GOT3 (cell line): ENCODE measurements at places on chromosomes 3 and 15.

DNA sequence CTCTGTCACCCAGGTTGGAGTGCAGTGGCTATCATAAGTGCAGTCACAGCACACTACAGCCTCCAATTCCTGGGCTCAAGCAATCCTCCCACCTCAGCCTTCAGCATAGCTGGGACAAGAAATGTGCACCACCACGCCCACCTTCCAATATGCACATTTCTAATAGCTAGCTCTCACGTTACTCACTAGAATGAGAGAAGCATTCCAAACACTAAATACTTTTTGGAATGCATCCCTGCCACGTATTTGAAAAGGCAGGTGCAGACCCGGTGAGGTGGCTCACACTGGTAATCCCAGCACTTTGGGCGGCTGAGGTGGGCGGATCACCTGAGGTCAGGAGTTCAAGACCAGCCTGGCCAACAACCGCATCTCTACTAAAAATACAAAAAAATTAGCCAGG is 7.6 kb upstream of the TCF12 start:
- no peak for DNase-seq

GRCh38 chr3:12895391-12896062 is 54.2 kb upstream of the RPL32 start:
- no peak for DNase-seq

GRCh38 chr15:94480289-94480834 is 249.0 kb downstream of the MCTP2 start:
- no peak for DNase-seq

DNA sequence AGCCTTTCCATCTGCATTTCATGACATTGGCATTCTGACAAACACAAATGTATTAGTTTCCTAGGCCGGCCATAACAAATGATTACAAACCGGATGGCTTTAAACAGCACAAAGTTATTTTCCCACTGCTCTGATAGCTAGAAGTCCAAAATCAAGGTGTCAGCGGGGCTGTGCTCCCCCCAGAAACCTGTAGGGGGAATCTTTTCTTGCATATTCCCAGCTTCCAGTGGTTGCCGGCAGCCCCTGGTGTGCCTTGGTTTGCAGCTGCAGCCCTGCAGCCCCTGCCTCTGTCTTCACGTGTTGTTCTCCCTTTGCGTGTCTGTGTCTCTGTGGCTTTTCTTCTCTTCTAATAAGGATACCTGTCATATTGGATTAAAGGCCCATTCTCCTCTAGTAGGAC is 79.0 kb upstream of the CDV3 start:
- DNase-seq: no peak

DNA sequence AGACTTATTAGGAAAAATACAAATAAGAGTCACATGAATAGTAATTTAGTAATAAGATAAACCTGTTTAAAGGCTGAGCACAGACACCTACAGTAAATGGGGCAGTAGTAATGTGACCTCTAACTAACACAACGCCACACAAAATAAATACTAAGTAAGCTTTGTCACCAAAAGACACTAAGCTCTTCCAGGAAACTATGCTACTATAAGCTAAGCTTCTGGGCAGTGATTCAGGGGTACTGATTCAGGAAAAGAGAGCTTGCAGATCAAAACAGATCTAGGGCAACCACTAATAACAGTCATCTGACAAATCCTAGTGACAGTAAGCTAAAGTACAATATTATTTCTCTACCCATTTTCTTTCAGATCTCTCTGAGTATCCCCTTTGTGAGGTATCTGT is 68.8 kb downstream of the PLOD2 start:
- DNase-seq: no peak

GRCh38 chr3:198071602-198072287 is 111.7 kb downstream of the LMLN start:
- DNase-seq: peak; percentile 29

- no peak for DNase-seq
Measured at GRCh38 chr3:141952611-141953010, 76.2 kb downstream of the ATP1B3 start.

- no peak for DNase-seq
Measured at GRCh38 chr15:101156509-101157159, 95.2 kb downstream of the CHSY1 start.

DNA sequence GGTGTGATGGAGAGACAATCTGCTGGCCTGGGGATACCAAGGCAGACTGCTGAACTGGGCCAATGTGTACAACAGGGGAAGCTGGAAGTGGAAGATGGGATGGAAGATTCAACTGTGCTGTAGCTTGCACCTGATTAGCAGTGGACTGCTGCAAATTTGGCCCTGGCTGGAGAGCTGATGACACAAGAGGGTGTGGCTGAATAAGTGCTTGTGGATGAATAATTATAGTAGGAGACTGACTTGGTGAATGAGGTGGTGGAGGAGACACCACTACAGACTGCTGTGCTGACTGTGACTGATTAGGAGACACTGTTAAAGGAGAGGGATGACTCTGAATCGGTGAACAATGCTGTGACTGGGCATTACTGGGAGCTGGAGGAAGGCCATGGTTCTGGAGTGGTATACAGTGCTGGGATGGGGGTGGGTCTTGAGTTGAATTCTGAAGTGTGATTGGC is 52.5 kb downstream of the PHC3 start:
- no peak for DNase-seq
